MCF 10A (cell line): ENCODE measurements at places on chromosomes 3 and 15. TPM values are rescaled to one million over a fixed set of nuclear protein-coding genes. Genes with fewer than 3 reads are reported as not detected.

GRCh38 chr3:189138901-189139610 lies 32.7 kb upstream of the TPRG1 start:
- H3K27me3 ChIP-seq, result peaks cover 11% of the 10 kb centered on the region
- H3K36me3 ChIP-seq, result no peaks in the 10 kb centered on the region
- no peak overlapping the region for H3K4me3 ChIP-seq
- H3K27ac ChIP-seq, result no peak overlapping the region

GRCh38 chr3:72658466-72659100 lies 189.7 kb downstream of the SHQ1 start:
- no peak for DNase-seq
- H3K27ac ChIP-seq, result no peak overlapping the region
- peaks cover 40% of the 10 kb centered on the region for H3K4me1 ChIP-seq

DNA sequence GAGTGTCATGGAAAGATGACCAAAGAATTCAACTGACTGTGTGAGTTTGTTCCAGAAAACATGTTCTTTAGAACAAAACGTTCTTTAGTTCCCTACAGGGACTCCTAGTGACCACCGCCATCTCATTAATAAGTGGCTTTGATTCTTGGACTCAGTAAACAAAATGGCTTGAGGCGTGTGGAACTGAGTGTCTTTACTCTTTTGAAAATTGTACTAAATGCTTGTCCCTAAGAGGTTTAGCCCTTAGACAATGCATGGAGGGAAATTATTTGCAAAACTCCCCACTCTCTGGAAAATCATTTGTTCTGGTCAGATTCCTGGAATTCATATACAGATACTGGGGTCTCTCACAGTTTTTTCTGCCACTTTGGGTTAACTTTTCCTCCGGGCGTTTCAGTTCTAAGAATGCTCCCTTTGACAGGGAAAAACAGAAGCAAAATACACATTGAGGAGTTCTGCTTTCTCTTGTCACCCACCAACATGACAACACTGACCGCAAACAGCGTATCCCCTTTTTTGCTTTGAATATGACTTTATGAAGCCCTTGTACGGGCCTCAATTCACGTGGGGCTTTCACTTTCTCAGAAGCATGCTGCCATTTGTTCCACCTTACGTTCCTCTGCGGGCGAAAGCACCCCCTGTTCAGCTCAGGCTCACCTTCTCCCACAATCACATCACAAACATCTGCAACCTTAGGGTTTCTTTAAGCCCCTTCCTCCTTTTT lies 15.3 kb upstream of the NRROS start:
- no peaks in the 10 kb centered on the region for H3K4me1 ChIP-seq
- no peaks in the 10 kb centered on the region for H3K27me3 ChIP-seq

GRCh38 chr3:9582332-9582731 lies 28.7 kb upstream of the LHFPL4 start:
- H3K4me3 ChIP-seq, result no peak overlapping the region
- H3K27me3 ChIP-seq, result no peaks in the 10 kb centered on the region
- no peak for DNase-seq

GRCh38 chr15:84082739-84083138 lies 152.8 kb upstream of the GOLGA6L4 start:
- H3K4me3 ChIP-seq, result no peak overlapping the region
- H3K27me3 ChIP-seq, result no peaks in the 10 kb centered on the region
- DNase-seq, result no peak

- DNase-seq, result no peak
- H3K27ac ChIP-seq, result no peak overlapping the region
- H3K4me3 ChIP-seq, result no peak overlapping the region
- no peaks in the 10 kb centered on the region for H3K36me3 ChIP-seq
- no peaks in the 10 kb centered on the region for H3K4me1 ChIP-seq
Observed at GRCh38 chr3:78285032-78285728, 1245.3 kb downstream of the ROBO2 start.

GRCh38 chr15:57370929-57371328 lies 5.4 kb upstream of the CGNL1 start:
- no peak overlapping the region for H3K4me3 ChIP-seq
- H3K27ac ChIP-seq, result no peak overlapping the region
- DNase-seq, result no peak
- H3K36me3 ChIP-seq, result no peaks in the 10 kb centered on the region

ADAMTS7 gene
- 10.7 and 10.8 TPM in 2 replicates for total RNA-seq

DNA sequence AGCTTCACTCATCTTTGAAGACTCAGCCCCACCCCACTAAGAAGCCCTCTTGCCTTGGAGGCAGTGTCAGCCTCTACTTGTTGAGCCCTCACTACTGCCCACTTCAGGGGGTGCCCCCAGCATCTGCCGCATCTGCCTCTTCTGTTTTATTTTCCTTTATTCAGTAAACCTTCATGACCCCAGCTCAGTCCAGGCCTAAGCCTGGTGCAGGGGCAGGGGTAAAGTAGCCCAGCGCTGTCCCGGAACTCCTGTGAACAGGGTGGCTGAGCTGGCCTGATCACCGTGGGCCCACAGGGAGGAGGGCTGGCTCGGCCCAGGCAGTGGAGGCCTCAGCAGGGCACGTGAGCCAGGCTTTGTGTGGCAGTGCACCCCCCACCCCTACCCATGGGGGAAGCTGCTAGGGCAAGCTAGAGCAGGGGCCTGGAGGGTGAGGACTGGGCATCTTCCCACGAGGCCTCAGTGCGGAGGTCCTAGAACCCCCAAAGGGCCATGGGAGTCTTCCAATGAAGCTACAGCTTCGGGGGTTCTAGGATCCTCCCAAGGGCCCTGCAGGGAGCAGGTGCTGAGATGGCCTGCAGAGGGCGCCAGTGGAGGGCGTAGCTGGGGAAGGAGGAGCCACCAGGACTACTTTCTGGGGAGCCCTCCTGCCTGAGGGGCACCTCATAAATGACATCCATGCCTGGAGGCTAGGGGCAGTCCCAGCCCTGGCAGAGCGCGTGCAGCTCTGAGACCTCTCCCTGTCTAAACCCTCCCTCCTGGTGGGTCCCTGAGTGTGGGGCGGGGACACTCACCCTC lies 36.0 kb downstream of the TSPAN3 start:
- peak; percentile 24 for DNase-seq
- H3K27ac ChIP-seq, result no peak overlapping the region
- H3K4me3 ChIP-seq, result no peak overlapping the region
- H3K36me3 ChIP-seq, result no peaks in the 10 kb centered on the region
- H3K4me1 ChIP-seq, result no peaks in the 10 kb centered on the region

CSPG5 gene
- total RNA-seq, result 0.44 and 0.71 TPM in 2 replicates

DNA sequence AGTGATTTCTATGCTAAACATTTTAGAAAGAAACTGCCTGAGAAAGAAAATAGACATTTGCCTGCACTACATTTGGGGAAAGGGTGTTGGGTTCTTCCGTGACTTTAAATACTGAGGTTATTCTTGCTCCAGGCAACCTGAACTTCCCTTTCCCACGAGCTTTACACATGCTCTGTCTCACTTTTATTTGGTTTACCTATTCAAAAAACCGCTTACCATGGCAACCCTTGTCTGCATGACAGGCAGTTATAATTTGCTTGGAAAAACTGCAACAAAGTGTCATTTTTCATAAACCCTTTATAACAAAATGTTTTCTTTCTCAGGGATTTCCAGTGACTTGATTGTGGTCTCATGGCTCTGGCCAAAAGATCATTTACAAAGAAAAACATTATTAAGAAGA lies 416.3 kb upstream of the MEIS2 start:
- no peak overlapping the region for H3K4me3 ChIP-seq
- H3K27me3 ChIP-seq, result no peaks in the 10 kb centered on the region
- H3K27ac ChIP-seq, result no peak overlapping the region
- no peaks in the 10 kb centered on the region for H3K36me3 ChIP-seq
- no peaks in the 10 kb centered on the region for H3K4me1 ChIP-seq

GRCh38 chr3:149619136-149619535 lies 38.7 kb downstream of the WWTR1 start:
- H3K27ac ChIP-seq, result peak overlapping the region; percentile 17
- peaks cover 34% of the 10 kb centered on the region for H3K4me1 ChIP-seq
- no peak overlapping the region for H3K4me3 ChIP-seq
- H3K27me3 ChIP-seq, result no peaks in the 10 kb centered on the region

GRCh38 chr3:64578797-64579196 lies 109.0 kb downstream of the ADAMTS9 start:
- no peak overlapping the region for H3K27ac ChIP-seq
- no peaks in the 10 kb centered on the region for H3K27me3 ChIP-seq
- no peak for DNase-seq
- no peak overlapping the region for H3K4me3 ChIP-seq
- no peaks in the 10 kb centered on the region for H3K36me3 ChIP-seq
- H3K4me1 ChIP-seq, result peaks cover 9% of the 10 kb centered on the region

C2CD4B gene
- total RNA-seq, result not detected in 2 replicates

DNA sequence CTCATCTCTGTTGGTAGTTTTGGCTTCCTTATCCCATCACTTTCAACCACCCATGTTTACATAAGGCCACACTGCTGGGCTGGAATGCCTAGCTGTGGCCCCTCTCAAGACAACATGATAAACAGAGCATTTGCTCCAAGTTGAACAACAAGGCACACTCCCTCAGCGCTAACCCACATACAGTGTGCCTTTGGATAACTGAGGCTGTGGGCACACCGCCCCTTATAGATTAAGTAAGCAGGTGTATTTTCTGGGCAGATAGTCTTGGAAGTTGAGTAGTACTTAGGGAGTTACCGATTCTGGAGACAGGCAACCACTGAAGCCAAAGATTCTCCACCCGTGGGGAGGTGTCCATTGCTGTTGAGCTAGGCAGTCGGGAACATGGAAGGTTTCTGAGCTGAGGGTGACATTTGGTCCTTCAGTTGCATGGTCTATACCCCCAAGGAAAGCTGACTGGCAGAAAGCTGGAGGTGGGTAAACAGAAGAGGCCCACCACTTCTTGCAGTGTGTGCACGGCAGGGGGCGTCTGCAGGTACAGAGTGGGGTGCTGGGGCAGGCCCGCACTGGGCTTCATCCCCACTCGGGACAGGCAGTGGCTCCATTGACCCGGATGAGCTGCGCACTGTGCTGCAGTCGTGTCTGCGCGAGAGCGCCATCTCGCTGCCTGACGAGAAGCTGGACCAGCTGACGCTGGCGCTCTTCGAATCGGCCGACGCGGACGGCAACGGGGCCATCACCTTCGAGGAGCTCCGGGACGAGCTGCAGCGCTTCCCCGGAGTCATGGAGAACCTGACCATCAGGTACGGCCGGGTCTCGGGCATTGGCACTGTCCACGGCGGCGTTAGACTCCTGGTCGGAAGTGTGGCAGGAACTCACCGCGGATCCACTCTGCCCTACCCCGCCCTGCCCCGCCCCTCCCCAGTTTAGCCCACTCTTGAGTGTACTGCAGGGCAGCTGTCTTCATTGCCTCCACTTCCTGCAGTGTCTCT lies 16.8 kb downstream of the NOX5 start:
- H3K4me3 ChIP-seq, result no peak overlapping the region
- DNase-seq, result no peak
- H3K4me1 ChIP-seq, result peaks cover 5% of the 10 kb centered on the region

DNA sequence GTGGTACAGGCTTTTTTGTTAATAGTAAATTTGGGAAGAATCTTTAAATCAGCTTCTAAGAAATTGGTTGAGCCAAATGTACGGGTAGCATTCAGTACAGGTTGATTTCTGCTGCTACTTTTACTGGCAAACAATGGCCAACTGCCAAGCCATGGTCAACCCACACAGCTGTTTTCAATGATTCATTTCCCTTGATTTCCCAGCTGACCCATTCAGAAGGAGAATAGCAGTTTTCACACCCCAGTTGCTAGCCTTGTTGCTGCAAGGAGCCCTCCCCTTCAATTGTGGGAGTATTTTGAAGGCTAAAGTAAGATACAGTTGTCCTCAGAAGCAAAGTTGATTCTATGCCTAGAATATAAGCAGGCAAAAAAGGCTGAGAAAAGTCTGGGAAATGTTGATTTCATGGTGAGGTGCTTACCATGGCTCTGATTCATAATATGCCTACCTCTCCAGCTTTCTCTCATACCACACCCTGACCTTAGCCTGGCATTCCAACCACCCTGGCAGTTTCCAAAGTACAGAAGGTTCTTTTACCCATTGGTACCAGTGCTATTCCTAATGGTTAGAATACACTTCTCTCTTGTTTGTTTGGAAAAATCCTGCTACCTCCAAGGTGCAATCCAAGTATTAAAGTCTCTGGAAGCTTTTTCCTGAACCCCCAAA lies 320.3 kb upstream of the TGFBR2 start:
- peaks cover 5% of the 10 kb centered on the region for H3K36me3 ChIP-seq
- H3K4me3 ChIP-seq, result peak overlapping the region; percentile 26
- peaks cover 58% of the 10 kb centered on the region for H3K4me1 ChIP-seq

DNA sequence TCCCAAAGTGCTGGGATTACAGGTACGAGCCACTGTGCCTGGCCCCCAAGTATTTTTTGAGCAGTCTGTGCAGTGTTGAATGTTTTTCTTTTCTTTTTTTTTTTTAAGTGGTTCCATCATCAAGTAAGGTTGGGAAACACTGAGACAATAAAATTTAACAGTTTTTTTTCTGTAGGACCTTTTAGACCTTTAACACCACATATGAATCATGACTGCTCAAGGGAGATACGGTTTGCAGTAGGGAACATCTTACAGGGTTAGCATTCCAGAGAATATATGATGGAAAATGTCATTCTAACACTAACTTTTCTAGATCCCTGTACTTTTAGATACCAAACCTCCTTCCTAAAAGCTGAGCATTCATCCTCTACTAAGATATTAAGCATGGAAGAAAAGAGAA lies 41.7 kb downstream of the SNX4 start:
- H3K4me1 ChIP-seq, result no peaks in the 10 kb centered on the region
- H3K27me3 ChIP-seq, result no peaks in the 10 kb centered on the region
- H3K4me3 ChIP-seq, result no peak overlapping the region

DNA sequence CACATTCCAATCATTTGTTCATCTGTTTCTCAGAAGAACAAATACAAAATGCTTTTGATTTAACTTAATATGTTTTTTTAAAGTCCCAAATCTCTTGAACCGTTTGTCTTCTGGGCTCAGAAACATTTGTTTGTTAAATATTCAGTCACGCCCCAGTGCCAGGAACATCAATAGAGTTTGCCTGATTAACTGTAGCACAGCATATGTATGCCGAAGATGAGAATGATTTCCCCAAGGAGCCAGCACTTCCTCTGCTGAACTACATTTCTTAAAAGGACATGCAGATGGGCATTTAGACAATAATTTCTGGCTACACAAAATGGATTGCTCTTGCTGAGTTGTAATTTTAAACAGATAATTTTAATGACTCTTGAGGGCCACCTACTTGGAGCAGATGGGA lies 191.6 kb upstream of the FAM3D start:
- H3K4me3 ChIP-seq, result no peak overlapping the region
- no peak for DNase-seq
- no peaks in the 10 kb centered on the region for H3K27me3 ChIP-seq
- H3K27ac ChIP-seq, result no peak overlapping the region
- H3K4me1 ChIP-seq, result no peaks in the 10 kb centered on the region

BCL6 gene
- total RNA-seq, result 16.4 and 20.9 TPM in 2 replicates

DNA sequence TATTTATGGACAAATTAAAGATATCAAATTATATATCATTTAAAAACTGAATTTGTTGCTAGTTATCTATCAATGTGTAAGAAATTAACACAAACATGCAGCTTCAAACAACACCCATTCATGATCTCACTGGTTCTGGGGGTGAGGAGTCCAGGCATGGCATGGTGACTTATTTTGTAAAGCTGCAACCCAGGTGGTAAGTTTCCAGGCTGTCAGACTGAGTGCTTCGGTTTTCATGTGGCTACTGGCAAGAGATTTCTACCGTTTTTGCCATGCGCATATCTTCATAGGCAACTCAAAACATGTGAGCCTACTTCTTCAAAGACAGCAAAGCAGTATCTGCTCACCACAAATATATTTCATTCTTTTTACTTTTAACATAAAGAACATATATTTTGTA lies 364.3 kb upstream of the BCHE start:
- no peak overlapping the region for H3K27ac ChIP-seq
- H3K36me3 ChIP-seq, result no peaks in the 10 kb centered on the region
- no peaks in the 10 kb centered on the region for H3K27me3 ChIP-seq
- no peak for DNase-seq
- H3K4me3 ChIP-seq, result no peak overlapping the region
- H3K4me1 ChIP-seq, result no peaks in the 10 kb centered on the region
